ENCODE measurements at places on chromosomes 6 and 20.
A peak's percentile ranks its signal among the peaks of the same experiment; 100 is the strongest.

GRCh38 chr6:104957301-104958177, 632 bp downstream of the LIN28B start:
- DNase-seq, result peak; percentile 49

GRCh38 chr20:34541264-34541901, 17.1 kb upstream of the MAP1LC3A start:
- no peak for DNase-seq

GRCh38 chr6:10576226-10576625, 55.1 kb downstream of the GCNT2 start:
- DNase-seq, result no peak

DNA sequence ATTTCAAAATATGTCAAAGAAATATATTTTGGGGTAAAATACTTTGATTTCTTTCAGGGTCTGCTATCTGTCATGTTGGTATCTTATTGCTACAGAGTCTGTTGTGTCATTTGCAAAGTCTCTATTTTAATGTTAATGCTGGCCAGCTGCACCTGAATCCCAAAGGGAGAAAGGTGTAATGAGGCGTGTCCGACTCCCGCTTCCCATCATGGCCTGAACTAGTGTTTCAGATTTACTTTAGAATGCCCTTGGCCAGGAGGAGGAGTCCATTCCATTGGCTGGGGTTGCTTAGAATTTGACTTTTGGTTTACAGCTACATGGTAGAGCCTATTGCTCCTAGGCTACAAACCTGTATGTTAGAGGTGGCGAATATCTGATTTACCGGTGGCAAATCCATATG, 69.3 kb downstream of the FAM50B start:
- peak; percentile 88 for DNase-seq

DNA sequence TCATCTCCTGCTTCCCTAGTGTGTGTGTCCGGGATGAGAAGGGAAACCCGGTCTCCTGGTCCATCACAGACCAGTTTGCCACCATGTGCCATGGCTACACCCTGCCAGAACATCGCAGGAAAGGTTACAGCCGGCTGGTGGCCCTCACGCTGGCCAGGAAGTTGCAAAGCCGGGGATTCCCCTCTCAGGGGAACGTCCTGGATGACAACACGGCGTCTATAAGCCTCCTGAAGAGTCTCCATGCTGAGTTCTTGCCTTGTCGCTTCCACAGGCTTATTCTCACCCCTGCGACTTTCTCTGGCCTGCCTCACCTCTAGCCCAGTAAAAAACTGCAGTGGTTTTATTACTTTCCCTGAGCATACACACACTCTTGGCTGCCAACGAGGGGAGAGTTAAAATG, 23.9 kb upstream of the C6orf141 start:
- DNase-seq, result no peak

DNA sequence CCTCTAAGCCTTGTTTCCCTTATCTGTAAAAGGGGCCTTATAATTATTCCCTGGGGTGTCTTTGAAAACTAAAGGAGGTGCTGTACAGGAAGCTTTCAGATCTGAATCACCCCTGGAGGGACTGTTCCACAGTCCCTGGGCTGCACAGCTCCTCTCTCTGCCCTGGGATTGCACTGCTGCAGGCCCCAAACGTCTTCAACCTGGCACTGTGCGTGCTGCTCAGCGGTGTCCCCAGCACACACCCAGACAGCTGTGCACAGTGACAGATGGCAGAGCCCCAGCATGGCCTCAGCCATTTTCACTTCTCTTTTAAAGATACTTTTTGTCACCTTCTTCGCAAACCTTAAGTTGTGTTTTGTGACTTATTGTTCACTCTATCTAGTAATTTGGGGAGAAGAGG, 50.7 kb upstream of the INSM1 start:
- DNase-seq, result no peak

DNA sequence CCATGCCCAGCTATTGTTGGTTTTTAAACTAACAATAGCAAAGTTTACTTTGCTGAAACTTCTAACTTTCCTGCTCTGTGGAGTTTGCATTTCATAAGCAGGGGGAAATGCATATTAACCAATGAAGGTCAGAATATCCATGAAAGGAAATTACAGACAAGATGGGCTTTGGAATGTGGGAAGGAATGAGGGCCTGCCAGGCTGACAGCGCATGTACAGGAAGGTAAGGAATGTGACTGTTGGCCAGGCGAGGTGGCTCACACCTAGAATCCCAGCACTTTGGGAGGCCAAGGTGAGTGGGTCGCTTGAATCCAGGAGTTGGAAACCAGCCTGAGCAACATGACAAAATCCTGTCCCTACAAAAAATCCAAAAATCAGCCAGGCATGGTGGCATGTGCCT, 49.6 kb downstream of the CDK5RAP1 start:
- no peak for DNase-seq

- DNase-seq, result no peak
These were observed 358.5 kb downstream of the ZFAND3 start for GRCh38 chr6:38177882-38178583.

GRCh38 chr6:160060920-160061447, 60.6 kb upstream of the SLC22A1 start:
- no peak for DNase-seq

DNA sequence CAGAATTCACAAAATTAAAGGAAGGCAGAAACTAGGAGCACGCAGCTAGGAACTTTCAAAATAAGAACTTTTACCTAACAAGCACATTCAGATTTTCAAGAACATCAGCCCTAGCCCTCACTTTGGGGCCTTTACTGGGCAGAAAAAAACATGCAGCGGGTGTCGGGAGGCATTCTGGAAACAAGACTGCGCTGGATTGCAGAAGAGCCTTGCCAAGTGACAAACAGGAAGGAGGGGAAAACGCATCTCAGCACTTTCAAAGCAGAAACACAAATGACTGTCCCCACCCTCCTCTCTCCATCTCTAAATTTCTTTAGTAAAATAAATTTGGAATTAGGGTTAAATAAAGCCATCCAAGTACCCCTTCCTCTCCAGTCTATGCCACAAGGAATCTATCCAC, 74.6 kb upstream of the RREB1 start:
- DNase-seq, result no peak

DNA sequence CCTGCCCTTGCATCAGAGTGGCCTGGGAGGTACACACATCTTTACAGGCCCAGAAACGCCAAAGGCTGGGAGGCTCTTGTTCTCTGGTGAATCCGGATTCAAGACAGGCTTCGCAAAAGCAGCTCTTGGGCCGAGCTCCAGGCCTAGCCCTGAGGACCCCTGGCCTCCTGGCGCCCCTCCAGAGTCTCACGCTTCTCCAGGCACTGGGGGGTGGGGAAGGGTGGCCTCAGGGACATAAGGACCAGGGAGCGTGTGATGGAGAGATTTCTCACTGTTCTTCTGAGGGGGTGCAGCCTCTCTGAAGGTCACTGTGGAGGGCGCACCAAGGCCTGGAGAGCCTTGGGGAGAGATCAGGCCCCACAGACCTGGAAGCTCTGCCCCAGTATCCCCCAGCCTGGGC, 349.2 kb downstream of the ZFAND3 start:
- no peak for DNase-seq

DNA sequence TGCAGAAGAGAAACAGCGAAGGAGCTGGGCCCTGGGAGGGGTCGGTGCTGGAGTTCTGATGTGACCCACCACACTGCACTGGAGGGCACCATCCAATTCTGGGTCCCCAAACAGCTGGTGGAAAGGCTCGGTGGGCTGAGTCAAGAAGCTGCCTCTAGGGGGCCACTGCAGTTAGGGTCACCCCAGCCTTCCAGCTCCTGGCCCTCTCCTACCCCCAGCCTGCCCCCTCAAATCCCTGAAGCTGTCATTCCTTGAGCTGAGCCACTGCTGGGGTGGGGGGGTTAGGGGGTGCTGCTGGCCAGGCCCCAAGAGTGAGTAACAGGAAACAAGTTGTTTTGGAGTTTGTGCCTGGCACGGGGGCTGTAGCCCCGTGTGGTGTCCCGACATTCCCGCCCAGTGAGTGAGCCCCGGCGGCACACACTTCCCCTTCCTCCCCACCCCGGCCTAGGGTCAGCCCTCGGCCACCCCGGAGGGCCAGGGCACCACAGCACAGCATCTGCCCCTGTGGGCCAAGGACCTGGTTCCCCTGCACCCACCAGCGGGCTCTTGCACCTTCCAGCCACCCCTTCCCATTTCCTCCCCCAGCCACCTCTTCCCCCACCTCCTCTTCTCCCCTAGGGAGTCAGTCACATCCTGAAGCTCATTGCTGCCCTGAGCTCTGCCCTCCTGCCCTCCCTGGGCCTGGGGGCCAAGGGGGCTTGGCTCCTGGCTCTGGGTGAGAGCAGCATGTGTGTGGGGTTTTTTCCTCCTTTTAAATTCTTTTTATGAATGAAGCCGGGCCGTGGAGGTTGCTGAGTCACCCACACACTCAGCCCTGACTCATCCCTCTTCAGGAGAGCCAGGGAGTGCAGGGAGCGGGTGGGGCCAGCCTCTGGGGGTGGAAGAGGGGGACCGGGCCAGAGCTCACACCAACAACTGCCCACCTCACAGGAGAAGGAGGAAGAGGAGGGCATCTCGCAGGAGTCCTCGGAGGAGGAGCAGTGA, 4.6 kb downstream of the SMIM29 start:
- DNase-seq, result no peak

- no peak for DNase-seq
These were observed 31.9 kb downstream of the FOXO3 start for GRCh38 chr6:108592371-108593337.

GRCh38 chr6:55826941-55827340, 48.4 kb downstream of the BMP5 start:
- DNase-seq, result no peak

DNA sequence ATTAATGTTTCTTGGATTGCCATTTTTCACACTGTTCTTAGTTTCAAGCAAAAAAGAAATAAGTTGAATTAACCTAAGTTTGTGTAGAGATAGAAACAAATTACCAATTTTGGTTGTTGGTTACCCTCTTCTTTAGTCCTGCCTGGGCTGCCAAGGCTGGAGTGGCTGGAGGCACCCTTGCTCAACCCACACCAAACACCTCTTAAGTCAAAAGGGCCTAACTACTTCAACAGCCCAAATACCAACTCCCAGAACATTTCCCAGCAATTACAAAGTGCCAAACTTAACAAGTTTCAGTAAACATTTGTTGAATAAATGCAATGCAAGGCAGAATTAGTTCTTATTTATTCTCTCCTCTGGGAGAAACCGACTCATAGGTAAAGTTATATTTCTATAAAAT, 38.1 kb upstream of the TMEM181 start:
- no peak for DNase-seq

GRCh38 chr6:13484138-13484708, 3.2 kb downstream of the GFOD1 start:
- no peak for DNase-seq

GRCh38 chr20:39268981-39269461, 306.9 kb downstream of the DHX35 start:
- no peak for DNase-seq

- DNase-seq, result peak; percentile 63
These were observed 93.6 kb downstream of the SNAP91 start for GRCh38 chr6:83615025-83615999.
